B cell (primary cell): ENCODE measurements at places on chromosomes 16 and 17. TPM values are rescaled to one million over a fixed set of nuclear protein-coding genes. Genes with fewer than 3 reads are reported as not detected.

FBXW10 gene
- not detected in 2 replicates for polyA plus RNA-seq

GRCh38 chr17:81143717-81144422 lies 21.4 kb upstream of the PVALEF start:
- H3K4me1 ChIP-seq: no peaks in the 10 kb centered on the region
- no peak for DNase-seq
- H3K27ac ChIP-seq: no peak overlapping the region
- no peak overlapping the region for H3K4me3 ChIP-seq
- no peaks in the 10 kb centered on the region for H3K27me3 ChIP-seq

PRSS53 gene
- polyA plus RNA-seq: 10.1 and 11.6 TPM in 2 replicates

- no peak overlapping the region for H3K27ac ChIP-seq
- H3K36me3 ChIP-seq: no peaks in the 10 kb centered on the region
- no peaks in the 10 kb centered on the region for H3K4me1 ChIP-seq
- no peak for DNase-seq
Measured at GRCh38 chr17:8647956-8648355, 17.4 kb upstream of the MYH10 start.

DNA sequence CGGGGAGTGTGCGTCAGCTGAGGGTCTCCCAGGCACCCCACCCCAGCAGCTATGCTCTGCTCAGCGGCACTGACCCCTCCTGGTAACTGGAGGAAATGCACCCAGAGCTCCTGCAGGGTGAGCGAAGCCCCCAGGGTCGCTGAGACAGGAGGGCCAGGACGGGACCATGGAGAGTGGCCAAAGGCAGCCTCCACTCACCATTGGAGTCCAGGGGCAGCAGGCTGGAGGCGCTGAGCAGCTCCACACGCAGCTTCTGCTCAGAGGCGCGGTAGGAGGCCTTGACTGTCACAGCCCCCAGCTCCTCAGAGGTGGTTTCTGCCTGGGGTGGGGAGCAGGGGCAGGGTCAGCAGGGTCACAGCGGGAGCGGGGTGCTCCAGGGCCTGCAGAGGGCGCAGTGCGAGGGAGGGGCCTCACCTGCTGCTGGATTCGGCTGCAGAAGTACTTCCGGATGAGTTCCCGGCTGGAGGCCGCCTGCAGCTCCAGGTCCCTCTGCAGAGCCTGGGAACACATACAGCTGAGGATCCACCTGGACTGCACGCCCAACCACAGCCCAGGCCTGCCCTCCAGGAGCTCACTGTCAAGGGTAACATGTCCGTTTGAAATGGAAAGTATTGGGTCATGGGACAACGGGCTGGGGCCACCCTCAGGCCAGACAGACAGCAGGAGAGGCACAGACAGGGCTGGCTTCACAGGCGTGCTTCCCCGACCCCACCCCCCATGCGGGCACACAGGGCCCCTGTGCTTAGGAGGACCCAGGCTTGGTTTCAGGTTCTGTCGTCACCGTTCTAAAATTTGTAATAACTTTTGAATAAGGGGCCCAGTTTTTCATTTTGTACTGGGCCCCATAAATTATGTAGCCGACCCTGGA lies 13.8 kb downstream of the UNC13D start:
- no peaks in the 10 kb centered on the region for H3K27me3 ChIP-seq
- no peak overlapping the region for H3K27ac ChIP-seq
- H3K4me3 ChIP-seq: no peak overlapping the region
- DNase-seq: peak; percentile 55
- H3K36me3 ChIP-seq: peaks cover 48% of the 10 kb centered on the region
